ENCODE measurements at places on chromosomes 16 and 17. TPM values are rescaled to one million over a fixed set of nuclear protein-coding genes. Genes with fewer than 3 reads are reported as not detected.

KCNG4 gene
- not detected for total RNA-seq

PRSS21 gene
- total RNA-seq = 0.71 TPM

GRCh38 chr16:73504591-73505575 lies 457.0 kb upstream of the ZFHX3 start:
- H3K27ac ChIP-seq = no peak overlapping the region
- H3K4me3 ChIP-seq = no peak overlapping the region
- H3K36me3 ChIP-seq = no peaks in the 10 kb centered on the region
- no peaks in the 10 kb centered on the region for H3K4me1 ChIP-seq
- H3K27me3 ChIP-seq = no peaks in the 10 kb centered on the region

GRCh38 chr16:88535191-88535856 lies 34.9 kb upstream of the ZC3H18 start:
- H3K4me1 ChIP-seq = peaks cover 7% of the 10 kb centered on the region
- peaks cover 6% of the 10 kb centered on the region for H3K27me3 ChIP-seq
- peak overlapping the region; percentile 74 for H3K4me3 ChIP-seq
- peaks cover 5% of the 10 kb centered on the region for H3K36me3 ChIP-seq

- H3K27ac ChIP-seq = no peak overlapping the region
- DNase-seq = no peak
- H3K4me1 ChIP-seq = no peaks in the 10 kb centered on the region
- H3K4me3 ChIP-seq = no peak overlapping the region
- no peaks in the 10 kb centered on the region for H3K27me3 ChIP-seq
- H3K36me3 ChIP-seq = no peaks in the 10 kb centered on the region
Measured at GRCh38 chr16:63907251-63907650, 1214.6 kb downstream of the CDH11 start.

TNFAIP1 gene
- 25.5 TPM for total RNA-seq

DNA sequence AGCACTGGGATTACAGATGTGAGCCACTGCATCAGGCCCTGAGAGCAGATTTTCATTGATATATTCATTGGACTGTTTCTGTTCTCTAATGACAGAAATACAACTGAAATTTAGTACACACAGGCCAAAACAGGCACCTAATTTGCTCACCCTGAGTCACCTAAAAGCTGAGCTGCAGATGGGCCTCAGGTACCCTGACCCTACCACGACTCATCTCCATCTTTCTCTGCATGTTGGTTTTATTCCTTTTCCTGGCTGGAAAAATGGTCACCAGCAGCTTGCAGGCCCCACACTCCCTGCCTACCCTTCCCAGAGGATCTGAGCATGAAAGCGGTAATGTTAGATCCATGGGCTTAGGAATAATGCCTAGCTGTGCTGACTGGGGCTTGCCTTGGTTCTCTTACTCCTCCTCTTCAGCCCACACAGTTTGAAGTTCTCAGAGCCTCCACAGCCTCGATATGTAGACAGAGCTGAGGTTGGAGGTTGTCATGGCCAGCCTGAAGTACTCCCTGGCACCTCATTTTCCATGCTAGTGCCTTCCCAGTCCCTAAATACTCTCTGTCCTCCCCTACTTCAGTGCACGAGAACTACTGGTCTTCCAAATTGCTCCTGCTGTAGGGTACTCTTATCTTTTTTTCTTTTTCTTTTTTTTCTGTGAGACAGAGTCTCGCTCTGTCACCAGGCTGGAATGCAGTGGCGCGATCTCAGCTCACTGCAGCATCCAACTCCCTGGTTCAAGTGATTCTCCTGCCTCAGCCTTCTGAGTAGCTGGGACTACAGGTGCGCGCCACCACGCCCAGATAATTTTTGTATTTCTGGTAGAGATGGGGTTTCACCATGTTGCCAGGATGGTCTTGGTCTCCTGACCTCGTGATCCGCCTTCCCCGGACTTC lies 51.1 kb downstream of the CENPV start:
- no peak for DNase-seq
- no peaks in the 10 kb centered on the region for H3K36me3 ChIP-seq
- H3K27me3 ChIP-seq = no peaks in the 10 kb centered on the region

- H3K27me3 ChIP-seq = no peaks in the 10 kb centered on the region
- DNase-seq = no peak
- H3K4me1 ChIP-seq = peaks cover 22% of the 10 kb centered on the region
- H3K36me3 ChIP-seq = peaks cover 42% of the 10 kb centered on the region
- H3K27ac ChIP-seq = no peak overlapping the region
- no peak overlapping the region for H3K4me3 ChIP-seq
Measured at GRCh38 chr16:84096447-84097005, 20.2 kb downstream of the MBTPS1 start.

WNK4 gene
- 0.64 TPM for total RNA-seq

TVP23A gene
- 0.09 TPM for total RNA-seq

- H3K27ac ChIP-seq = no peak overlapping the region
- no peaks in the 10 kb centered on the region for H3K36me3 ChIP-seq
- no peak overlapping the region for H3K4me3 ChIP-seq
- no peaks in the 10 kb centered on the region for H3K4me1 ChIP-seq
Measured at GRCh38 chr17:57752031-57752905, 7.2 kb upstream of the CCDC182 start.

GRCh38 chr17:72240333-72240732 lies 119.5 kb downstream of the SOX9 start:
- no peak overlapping the region for H3K27ac ChIP-seq
- peaks cover 6% of the 10 kb centered on the region for H3K27me3 ChIP-seq
- no peaks in the 10 kb centered on the region for H3K4me1 ChIP-seq

GRCh38 chr16:1613211-1613622 lies 1.1 kb downstream of the CRAMP1 start:
- peak overlapping the region; percentile 84 for H3K4me3 ChIP-seq
- H3K27ac ChIP-seq = peak overlapping the region; percentile 57
- H3K36me3 ChIP-seq = peaks cover 22% of the 10 kb centered on the region
- H3K27me3 ChIP-seq = peaks cover 2% of the 10 kb centered on the region
- peak; percentile 45 for DNase-seq
- H3K4me1 ChIP-seq = peaks cover 24% of the 10 kb centered on the region

TP53TG3B gene
- total RNA-seq = 0.72 TPM

DNA sequence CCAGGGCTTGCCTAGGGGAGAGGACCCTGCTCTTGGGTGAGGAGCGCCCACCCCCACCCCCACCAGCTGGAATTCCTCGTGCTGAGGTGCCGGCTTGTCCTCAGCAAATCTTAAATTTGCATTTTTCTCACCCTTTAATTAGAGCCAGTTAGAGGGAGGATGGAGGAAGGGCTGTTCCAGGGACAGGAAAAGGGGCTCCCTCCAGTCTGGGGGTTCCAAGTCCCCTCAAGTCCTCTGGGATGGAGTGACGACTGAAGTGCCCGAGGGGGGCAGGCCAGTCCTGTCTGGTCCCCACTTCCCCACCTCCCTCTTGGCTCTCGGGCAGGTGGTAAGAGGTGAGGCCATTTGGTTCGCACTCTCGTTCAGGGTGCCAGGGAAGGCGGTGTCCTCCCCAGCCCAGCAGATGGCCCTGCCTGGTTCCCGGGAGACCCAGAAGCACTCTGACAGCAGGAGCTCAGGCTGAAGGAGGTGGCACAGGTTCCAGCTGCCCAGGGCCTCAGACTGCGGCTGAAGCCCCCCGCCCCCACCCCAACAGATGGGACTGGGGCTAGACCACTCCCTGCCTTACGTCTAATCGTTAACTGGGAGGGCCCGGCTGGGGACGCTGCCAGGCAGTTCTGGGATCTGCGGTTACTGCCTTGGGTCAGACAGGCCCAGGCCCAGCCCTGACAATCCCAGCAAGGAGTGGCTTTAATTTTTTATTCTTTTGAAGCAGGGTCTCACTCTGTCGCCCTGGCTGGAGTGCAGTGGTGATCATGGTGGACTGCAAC lies 2.2 kb downstream of the RAB26 start:
- peak overlapping the region; percentile 59 for H3K4me3 ChIP-seq
- H3K27me3 ChIP-seq = no peaks in the 10 kb centered on the region
- no peak overlapping the region for H3K27ac ChIP-seq

DNA sequence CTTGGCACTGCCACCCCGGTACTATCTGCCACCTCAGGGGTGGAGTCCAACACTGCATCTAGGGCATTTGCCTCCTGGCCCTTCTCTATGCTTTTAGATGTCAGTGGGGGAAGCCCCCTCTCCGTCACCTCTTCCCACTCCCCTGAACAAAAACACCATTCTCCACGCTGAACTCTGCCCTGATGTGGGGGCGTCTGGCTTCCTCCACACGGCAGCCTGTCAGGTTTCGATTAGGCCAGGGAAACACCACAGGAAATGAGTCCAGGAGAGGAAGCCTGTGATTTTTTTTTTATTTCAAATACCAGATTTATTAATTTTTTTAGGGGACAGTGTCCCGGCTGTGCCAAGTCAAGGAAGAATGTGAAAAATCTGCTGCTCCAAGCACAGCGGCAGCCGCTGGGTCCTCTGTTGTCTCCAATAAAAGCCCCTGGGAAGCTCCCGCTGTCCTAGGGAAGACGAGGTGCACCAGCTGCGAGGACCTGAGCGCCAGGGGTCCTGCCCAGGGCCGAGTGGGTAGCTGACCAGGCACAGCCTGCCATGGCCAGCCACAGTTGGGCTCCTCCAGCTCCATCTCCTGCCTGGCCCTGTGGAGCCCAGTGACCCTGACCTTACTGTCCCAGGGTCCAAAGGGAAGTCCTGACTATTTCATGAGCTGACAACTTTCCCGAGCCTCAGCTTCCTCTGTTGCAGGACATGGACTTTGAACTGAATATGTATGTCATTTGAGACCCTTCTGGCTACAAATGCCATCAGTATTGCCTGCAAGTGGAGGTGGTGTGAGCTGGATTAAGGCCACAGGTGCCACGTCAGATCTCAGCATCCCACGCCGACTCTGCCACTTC lies 336.7 kb downstream of the FOXL1 start:
- no peaks in the 10 kb centered on the region for H3K4me1 ChIP-seq
- H3K4me3 ChIP-seq = no peak overlapping the region
- H3K36me3 ChIP-seq = no peaks in the 10 kb centered on the region
- peaks cover 4% of the 10 kb centered on the region for H3K27me3 ChIP-seq

DNA sequence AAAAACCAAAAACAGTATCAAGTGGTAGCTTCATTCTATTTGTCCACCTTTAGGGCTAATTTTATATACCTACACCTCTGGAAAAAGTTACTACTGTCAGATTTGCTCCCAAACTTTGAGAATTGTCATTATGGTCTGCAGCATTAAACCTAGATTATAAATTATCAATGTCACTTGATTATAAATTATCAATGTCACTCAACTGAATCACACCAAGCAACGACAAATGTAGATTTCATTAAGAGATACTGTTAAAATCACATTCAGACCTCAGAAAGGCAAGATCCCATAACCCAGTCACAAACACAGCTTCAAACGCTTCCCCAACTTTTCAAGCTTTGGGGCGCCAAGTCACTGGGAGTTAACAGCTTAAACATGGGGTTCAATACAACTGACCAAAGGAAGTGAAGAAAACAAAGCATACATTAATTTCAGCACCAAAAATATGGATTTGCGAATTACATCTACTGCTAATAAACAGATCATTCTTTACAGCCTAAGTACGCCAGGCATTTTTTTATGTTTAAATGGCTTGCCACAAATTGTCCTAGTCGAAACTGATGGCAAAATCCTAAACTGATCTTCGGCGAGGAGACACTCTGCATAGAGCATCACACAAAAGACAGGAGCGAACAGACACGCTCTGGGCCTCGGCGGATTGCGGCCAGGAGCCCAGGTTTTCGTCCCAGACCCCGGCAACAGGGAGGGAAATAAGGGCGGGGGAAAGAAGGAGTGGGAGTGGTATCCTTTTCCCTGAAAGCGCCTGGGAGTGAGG lies 981 bp downstream of the GLG1 start:
- H3K4me3 ChIP-seq = peak overlapping the region; percentile 87
- H3K27me3 ChIP-seq = no peaks in the 10 kb centered on the region
- DNase-seq = no peak
- peaks cover 65% of the 10 kb centered on the region for H3K4me1 ChIP-seq

- H3K4me1 ChIP-seq = no peaks in the 10 kb centered on the region
- peaks cover 33% of the 10 kb centered on the region for H3K27me3 ChIP-seq
- H3K4me3 ChIP-seq = no peak overlapping the region
- H3K36me3 ChIP-seq = no peaks in the 10 kb centered on the region
Measured at GRCh38 chr17:58265271-58265670, 15.5 kb downstream of the MPO start.

PPM1E gene
- total RNA-seq = not detected

CNP gene
- total RNA-seq = 77.0 TPM

DNA sequence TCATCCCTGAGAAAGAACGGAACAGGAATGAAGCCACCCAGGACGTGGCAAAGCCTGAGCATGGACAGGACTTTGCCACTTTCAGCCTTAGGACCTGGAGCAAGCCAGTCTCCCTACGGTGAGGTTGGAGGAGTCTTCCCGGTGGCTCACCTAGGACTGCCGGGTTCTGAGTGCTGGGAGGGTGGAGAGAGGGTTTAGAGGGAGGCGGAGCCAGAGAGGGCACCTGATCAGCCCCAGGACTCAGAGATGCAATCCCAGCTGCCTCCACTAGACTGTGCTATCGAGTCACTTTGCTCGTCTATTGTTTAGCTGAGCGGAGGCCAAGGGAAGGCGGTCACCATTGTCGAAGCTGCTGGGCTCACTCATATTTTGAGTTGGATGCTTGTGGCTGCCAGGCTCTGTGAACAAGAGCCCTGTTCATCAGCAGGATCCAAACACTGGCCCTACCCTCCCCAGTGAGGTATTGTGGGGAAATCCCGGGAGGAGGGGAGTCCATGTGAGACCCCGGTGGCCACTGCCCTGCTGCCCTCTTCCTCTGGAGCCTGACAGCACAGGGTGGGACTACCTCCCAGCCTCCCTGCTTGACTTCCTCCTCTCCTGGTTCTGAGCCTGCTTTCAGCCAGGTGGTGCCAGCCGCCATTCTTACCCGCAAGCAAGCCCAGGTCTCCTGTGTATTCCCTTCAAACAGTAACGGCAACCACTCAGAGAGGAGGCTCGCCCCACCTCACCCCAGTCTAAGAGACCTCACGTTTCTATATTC lies 7.0 kb downstream of the KRT14 start:
- H3K4me3 ChIP-seq = no peak overlapping the region
- no peak overlapping the region for H3K27ac ChIP-seq
- H3K36me3 ChIP-seq = no peaks in the 10 kb centered on the region
- peaks cover 20% of the 10 kb centered on the region for H3K27me3 ChIP-seq
- peak; percentile 89 for DNase-seq
- H3K4me1 ChIP-seq = no peaks in the 10 kb centered on the region

DNA sequence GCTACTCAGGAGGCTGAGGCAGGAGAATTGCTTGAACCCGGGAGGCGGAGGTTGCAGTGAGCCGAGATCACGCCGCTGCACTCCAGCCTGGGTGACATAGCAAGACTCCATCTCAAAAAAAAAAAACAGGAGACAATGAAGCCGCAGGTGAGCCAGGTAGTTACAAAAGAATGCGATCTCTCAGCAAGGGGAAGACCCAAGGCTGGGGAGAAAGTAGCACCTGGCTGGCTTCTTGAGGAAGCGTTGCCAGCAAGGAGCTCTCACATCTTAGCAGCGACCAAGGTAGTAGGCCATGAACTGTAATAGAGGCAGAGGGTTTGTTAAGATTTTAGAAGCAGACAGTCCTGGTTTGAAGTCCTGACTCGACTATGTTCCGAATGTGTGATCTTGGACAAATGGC lies 175.0 kb downstream of the AIPL1 start:
- no peak overlapping the region for H3K4me3 ChIP-seq
- H3K27ac ChIP-seq = no peak overlapping the region
- H3K4me1 ChIP-seq = no peaks in the 10 kb centered on the region
- peaks cover 39% of the 10 kb centered on the region for H3K27me3 ChIP-seq

GCGR gene
- not detected for total RNA-seq

All from activated CD4-positive, alpha-beta T cell treated with anti-CD3 and anti-CD28 coated beads for 36 hours (primary cell).